ENCODE measurements at places on chromosomes 12 and 14.

DNA sequence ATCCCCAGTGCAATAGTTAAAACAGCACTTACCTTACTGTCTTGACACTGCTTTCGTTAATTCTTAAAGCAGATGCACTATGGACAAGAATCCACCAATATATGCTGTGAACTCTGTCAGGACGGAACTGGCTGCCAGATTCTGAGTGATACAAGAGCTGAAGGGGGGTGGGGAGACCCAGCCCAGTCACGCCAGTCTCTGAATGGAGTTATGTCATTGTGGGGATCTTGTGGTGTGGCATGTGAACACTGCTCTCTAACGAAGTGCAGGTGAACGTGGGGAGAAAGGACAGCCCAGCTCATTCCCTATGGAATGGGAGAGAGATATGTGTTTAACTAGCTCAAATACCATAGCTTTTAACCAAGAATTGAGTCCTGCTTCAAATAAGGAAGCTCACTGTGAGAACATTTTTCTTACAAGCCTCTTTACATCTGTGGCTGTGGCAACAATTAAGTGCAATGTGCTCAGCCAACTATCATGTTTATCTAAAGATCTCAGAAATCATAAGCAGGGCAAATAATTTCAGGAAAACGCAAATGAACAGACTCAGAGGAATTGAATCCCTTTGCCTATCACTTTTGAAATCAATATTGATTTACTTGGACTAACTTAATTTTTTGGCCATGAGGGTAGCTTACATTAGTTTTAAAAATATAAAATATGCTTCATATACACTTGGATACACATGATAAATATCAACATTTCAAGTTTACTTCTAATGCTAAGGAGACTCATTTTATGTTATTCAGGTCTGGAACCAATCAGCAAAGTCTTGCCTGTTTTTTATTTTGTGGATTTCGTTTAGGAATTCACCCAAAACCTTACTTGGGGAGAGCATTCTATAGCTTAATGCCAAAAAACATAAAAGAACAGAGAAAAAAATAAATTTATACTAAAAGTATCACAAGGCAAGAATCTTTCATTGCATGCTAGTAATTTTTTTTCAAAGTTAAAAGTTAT lies at the start of gene LUM:
TSS of gene LUM (minus strand) at position 129 of the 960 bp plus-strand sequence. CDS start 2,515 bp downstream, outside the sequence.
- DNase-seq = no peak

DNA sequence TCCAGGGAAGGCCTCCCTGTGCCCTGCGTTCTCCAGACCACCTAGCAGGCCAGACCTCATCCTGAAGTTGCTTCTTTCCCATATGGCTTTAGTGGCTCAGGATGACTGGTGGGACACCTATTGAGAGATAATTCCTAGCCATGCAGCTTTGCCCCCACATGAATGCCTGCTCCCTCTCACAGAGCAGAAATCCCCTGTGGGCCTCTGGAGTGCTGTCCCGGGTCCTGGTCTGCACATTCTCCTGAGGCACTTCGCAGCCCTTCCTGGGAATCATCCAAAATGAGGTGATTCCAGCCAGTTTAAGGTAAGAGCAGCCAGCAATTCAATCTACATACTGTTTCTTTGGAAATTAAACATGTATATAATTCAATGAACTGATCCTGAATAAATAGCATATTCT lies 135.9 kb downstream of the GPR65 start:
- no peak for DNase-seq

DNA sequence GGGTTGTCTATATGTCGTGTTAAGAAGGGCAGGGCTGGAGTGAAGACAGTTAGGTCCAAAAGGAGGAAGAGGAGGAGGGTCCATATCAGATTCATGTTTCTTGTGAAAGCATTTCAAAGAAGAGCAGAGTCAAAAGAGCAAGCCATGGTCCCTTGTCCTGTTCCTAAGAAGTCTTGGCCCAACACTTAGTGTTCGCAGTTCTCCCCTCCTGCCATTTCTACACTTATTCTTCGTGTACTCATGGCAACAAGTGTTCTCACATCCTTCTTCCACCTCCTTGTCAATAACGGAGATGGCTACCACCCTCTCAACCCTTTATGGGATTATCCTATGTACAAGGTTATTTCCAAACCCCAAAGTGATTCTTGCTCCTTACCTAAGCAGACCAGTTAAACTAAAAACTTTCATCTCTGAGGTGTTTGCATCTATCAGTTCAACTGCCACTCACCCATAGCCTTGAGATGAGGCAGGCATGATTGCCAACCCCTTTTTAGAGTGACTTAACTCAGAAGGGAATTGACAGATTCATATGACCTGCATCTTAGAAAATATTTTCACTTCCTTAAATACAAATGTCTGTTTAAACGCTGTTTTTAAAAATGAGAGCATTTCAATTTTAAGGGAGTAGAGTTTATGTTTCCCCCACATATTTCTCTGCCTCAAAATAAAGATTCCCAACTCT lies 19.8 kb upstream of the RNASE2 start:
- DNase-seq = no peak

GRCh38 chr12:66345212-66345611 lies 42.9 kb downstream of the HELB start:
- no peak for DNase-seq

GRCh38 chr14:33435911-33436689 lies 497.4 kb downstream of the NPAS3 start:
- DNase-seq = no peak

DNA sequence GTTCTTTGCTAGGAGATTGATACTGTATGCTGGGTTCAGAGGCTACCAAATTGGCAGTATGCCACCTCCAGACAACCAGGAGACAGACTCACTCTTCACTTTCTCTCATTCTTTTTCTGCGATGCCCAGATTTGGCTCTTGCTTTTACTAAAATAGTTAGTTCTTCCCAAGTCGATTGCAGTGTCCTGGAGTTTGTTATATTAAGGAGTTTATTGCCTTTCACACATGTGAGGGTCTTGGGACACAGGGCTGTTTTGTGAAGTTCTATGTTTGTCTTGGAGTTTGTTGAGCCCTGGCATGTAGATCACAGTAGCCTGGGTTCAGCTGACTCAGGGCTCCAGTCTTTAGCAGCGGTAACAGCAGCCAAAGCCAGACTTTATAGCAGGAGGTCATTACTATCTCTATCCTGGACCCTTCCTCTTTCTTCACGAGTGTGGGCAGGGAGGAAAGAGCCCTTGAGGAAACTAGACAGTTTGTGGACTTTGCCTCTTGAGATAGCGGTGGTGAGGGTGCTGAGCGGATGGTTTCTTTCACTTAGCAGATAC lies 1.6 kb downstream of the MLEC start:
- no peak for DNase-seq

- DNase-seq = no peak
Measured at GRCh38 chr12:3002646-3003045, 43.4 kb downstream of the TEAD4 start.

GRCh38 chr14:89025561-89026236 lies 201.2 kb downstream of the TTC8 start:
- DNase-seq = no peak

- no peak for DNase-seq
Measured at GRCh38 chr14:22466491-22466890, 122.5 kb downstream of the DAD1 start.

GRCh38 chr12:1073652-1074051 lies 82.6 kb downstream of the ERC1 start:
- DNase-seq = no peak

DNA sequence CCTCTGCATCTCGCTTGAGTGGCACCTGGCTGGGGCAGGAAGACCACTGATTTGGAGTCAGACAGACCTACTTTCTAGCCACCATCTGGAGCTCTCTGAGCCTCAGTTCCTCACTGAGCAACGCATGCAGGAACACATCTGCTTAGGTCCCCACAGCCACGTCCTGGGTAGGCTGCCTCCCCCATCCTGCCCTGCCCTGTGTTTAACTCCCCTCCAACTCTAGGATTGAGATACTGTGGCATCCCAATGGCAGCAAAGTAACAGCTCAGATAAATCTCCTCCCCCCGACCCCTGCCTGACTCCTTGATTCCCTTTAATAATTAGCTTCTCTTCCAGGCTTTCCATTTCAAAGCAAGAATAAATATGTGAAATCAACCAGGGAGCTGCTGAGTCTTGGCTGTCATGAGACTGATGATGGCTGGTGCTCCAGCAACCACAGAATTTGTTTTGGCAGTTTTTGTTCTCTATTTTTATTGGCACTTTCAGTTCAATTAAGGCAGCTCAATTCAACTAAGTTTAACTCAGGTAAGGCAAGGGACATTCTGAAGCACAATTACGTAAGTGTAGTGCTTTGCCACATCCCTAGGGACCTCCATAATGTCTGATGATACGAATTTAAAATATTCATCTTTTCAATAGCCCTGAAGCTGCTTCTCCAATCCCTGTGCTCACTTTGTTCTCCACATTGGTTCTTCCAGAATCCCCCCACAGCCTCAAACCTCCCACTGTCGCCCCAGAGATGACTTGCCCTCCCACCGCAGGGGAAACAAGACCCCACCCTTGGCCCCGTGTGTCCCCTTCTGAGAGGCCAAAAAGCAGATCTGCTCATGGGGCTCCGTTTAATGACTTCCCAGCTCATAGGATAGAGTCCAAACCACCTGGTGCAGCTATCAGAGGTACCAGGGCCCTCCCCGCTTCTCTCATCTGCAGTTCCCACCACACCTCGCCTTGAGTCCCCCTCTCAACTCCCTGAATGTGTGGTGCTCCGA lies 58.2 kb downstream of the ESR2 start:
- no peak for DNase-seq

DNA sequence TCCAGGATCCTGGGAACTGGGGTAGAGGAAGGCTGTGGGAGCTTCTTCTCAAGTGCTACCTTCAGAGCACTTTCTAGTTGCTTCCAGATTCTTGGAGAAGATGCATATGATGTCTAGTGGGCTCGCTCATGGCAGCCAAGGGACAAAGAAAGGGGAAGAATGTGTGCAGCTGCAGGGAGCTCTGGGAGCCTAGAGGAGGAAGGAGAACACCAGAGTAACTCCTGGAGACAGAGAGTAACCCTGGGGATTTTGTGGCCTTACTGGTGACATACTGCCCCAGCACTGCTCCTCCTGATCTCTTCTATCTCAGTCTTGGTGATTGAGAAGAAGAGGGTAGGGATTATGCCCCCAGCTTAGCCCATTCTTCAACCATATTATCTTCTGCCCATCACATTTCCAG lies 10.3 kb upstream of the SP7 start:
- no peak for DNase-seq

DNA sequence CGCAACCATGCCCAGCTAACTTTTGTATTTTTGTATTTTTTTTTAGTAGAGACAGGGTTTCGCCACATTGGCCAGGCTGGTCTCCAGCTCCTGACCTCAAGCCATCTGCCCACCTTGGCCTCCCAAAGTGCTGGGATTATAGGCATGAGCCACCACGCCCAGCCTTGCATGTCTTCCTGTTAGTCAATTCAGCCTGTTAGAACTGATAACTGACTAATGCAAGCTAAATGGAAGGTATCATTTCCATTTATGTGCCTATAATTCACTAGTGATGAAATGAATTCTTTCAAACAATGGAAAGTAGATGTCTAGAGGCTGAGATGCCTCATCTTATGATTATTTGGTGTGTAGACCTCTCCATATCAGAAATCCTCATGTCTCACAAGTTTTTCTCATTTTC lies 37.3 kb upstream of the DIP2B start:
- no peak for DNase-seq

- no peak for DNase-seq
Measured at GRCh38 chr14:95814363-95815225, 62.0 kb upstream of the TUNAR start.

DNA sequence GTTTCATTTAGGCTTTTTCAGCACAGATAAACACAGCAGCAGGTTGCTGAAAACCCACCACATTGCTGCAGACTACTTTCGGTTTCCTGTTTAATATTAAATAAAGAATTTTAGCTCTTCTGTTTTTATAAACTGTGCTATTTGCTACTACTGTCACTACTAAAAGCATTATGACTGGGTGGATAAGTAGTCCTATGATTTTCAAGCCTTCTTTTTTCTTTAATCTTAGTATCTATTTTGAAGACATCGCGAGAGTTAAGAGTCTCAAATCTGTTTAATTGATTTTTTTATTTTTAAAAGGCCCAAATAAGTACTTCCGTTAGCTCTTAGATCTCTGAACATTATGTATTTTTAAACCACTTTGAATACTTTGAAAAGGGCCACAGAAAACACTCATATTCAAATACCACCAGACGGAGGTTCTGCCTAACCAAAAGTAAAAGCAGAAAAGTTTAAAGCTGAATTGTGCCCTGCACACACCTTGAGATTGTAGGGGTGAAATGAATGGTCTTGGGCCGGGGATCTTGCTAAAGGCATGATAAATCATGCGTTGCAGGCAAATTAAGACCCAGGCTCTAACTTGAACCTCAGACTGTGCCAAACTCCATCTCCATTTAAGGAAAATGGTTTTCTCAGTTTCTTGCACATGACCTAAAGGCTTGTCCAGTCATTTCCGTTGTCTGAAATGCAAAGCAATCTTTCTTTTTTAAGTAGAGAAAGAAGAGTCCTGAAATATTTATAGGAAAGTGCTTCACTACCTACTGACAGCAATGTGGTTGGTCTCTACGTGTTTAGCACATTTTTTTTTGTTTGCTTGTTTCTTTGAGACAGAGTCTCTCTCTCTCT lies 13.6 kb upstream of the FOXN3 start:
- DNase-seq = no peak

GRCh38 chr14:24122416-24122815 lies 7.7 kb upstream of the NRL start:
- no peak for DNase-seq
